ENCODE measurements at places on chromosomes 16 and 17.

GRCh38 chr16:75236232-75236631 lies 15.2 kb downstream of the BCAR1 start:
- H3K36me3 ChIP-seq, result no peaks in the 10 kb centered on the region
- DNase-seq, result no peak
- no peak overlapping the region for H3K27ac ChIP-seq
- H3K27me3 ChIP-seq, result peaks cover 23% of the 10 kb centered on the region
- H3K4me1 ChIP-seq, result no peaks in the 10 kb centered on the region
- no peak overlapping the region for H3K4me3 ChIP-seq

- DNase-seq, result no peak
- no peak overlapping the region for H3K27ac ChIP-seq
Observed at GRCh38 chr16:72909196-72909595, 138.7 kb downstream of the ZFHX3 start.

DNA sequence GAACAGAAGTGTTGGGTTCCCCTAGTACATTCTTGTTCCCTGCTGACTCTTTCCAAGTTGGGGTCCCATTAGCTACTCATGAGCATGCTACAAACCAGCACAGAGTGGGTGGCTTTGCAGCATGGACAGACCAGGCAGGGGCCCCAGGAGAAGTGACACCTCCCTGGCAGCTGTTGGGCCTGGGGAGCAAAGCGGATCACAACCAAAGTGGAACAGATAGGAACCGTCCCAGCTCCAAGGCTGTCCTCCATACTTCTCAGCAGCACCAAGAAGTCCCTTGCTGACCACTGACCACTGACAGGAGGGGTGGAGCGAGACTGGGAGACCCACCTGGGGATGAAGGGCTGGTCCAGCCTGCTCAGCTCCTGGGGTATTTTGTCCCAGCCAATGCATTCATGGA lies 12.4 kb upstream of the GFAP start:
- H3K4me1 ChIP-seq, result no peaks in the 10 kb centered on the region
- no peak for DNase-seq
- H3K27me3 ChIP-seq, result peaks cover 5% of the 10 kb centered on the region
- H3K27ac ChIP-seq, result no peak overlapping the region

DNA sequence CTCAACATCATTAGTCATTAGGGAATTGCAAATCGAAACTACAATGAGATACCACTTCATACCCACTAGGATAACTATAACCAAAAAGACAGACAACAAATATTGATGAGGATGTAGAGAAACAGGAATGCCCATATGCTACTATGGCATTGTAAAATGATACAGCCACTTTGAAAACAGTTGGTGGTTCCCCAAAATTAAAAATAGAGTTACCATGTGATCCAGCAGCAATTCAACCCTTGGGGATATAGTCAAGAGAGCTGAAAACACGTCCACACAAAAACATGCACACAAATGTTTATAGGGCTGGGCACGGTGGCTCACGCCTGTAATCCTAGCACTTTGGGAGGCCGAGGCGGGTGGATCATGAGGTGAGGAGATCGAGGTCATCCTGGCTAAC lies 10.0 kb upstream of the PECAM1 start:
- DNase-seq, result no peak
- peak overlapping the region; percentile 42 for H3K27ac ChIP-seq
- no peak overlapping the region for H3K4me3 ChIP-seq
- peaks cover 50% of the 10 kb centered on the region for H3K4me1 ChIP-seq

- H3K36me3 ChIP-seq, result no peaks in the 10 kb centered on the region
- no peaks in the 10 kb centered on the region for H3K4me1 ChIP-seq
- H3K27me3 ChIP-seq, result no peaks in the 10 kb centered on the region
- no peak overlapping the region for H3K4me3 ChIP-seq
- no peak overlapping the region for H3K27ac ChIP-seq
Observed at GRCh38 chr17:9587969-9588656, 11.7 kb downstream of the CFAP52 start.

DNA sequence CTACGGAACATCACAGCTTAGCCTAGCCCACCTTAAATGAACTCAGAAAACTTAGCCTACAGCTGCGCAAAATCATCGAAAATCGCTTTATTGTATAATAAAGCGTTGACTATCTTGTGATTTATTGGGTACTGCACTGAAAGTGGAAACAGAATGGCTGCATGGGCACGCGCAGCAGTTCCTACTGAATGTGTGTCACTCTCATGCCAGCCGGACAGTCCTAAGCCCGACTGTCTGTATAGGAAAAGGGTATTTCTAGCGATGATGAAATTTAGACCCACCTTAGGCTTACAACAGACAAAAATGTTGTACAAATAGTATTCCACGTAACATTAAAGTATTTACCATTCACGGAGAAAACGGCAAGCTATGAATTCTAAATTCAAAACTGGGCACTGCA lies 9.3 kb downstream of the FBXO31 start:
- DNase-seq, result no peak
- peaks cover 18% of the 10 kb centered on the region for H3K36me3 ChIP-seq
- peaks cover 18% of the 10 kb centered on the region for H3K4me1 ChIP-seq
- H3K27ac ChIP-seq, result no peak overlapping the region

DNA sequence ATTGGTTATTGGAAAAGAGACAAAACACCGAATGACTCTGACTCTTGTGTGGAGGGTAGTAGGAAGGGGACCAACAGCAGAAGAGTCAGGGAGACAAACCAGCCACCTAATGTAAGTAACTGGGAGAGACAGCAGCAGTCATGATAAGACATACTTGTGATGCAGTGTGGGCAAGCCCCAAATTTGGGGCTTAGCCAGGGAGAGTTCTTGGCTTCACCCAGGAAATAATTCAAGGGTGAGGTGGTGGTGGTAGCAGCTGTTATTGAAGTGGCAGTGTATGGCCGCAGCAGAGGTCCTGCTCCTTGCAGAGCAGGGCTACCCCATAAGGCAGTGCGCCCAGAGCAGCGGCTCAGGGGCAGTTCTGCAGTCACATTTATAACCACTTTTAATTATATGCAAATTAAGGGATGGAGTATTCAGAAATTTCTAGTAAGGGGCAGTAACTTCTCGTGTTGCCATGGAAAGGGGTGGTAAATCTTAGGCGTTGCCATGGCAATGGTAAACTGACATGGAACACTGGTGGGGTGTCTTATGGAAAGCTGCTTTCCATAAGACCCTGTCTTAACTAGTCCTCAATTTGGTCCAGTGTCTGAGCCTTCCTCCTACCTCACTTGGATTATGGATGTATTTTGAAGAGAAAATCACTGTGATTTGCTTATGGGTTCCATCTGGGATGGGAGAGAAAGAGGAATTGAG lies 317.1 kb downstream of the PHKB start:
- H3K4me1 ChIP-seq, result peaks cover 10% of the 10 kb centered on the region
- H3K4me3 ChIP-seq, result no peak overlapping the region
- no peaks in the 10 kb centered on the region for H3K36me3 ChIP-seq
- peak overlapping the region; percentile 38 for H3K27ac ChIP-seq
- no peak for DNase-seq

GRCh38 chr17:65085397-65085796 lies 28.9 kb upstream of the GNA13 start:
- no peaks in the 10 kb centered on the region for H3K4me1 ChIP-seq
- H3K27me3 ChIP-seq, result peaks cover 27% of the 10 kb centered on the region

DNA sequence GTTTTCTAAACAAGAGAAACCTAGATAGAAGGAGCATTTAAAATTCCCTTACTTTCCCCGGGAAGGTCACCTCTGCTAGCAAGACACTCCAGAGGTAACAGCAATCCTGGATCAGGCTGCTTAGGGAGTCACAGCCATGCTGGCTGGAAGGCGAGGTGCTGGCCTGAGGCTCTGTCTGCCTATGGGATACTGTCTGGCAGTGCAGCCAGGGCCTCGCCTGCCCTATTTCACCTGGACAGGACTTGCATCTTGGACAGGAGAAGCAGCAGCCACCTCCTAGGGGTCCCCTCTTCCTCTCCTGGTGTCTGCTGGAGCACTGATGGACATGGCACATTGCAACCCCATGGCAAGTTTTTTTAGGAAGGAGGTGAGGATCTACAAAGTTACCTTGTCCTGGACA lies 15.1 kb downstream of the FA2H start:
- H3K36me3 ChIP-seq, result no peaks in the 10 kb centered on the region
- H3K4me1 ChIP-seq, result no peaks in the 10 kb centered on the region
- DNase-seq, result no peak
- no peak overlapping the region for H3K4me3 ChIP-seq
- H3K27ac ChIP-seq, result no peak overlapping the region

DNA sequence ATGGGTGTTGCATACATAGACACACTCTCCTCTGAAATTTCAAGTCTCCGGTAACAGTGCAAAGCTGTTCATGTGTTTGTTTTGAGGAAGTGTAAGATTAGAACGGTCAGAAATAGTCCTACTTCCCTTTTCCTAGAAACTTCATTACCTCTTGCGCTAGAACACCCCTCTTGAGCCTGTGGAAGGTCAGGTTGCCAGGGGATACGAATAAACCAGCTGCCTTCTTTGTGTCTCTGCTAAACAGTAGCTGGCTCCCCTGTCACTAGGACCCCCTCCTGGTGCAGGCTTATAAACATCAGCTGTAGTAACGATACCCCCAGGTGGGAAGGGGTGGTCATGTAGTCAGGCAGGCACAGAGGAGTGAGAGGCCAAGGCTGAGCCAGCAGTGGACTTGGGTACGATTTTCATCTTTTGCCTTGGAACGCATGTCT lies 113.4 kb upstream of the RCVRN start:
- H3K27me3 ChIP-seq, result no peaks in the 10 kb centered on the region
- no peaks in the 10 kb centered on the region for H3K4me1 ChIP-seq
- H3K36me3 ChIP-seq, result no peaks in the 10 kb centered on the region
- DNase-seq, result no peak
- no peak overlapping the region for H3K27ac ChIP-seq

GRCh38 chr17:50634915-50635731 lies 442 bp downstream of the ABCC3 start:
- peak; percentile 18 for DNase-seq
- H3K27ac ChIP-seq, result no peak overlapping the region
- H3K27me3 ChIP-seq, result peaks cover 99% of the 10 kb centered on the region
- no peaks in the 10 kb centered on the region for H3K4me1 ChIP-seq
- H3K4me3 ChIP-seq, result no peak overlapping the region

- H3K27ac ChIP-seq, result peak overlapping the region; percentile 94
- peaks cover 88% of the 10 kb centered on the region for H3K4me1 ChIP-seq
Observed at GRCh38 chr17:39921323-39921722, 2.9 kb upstream of the GSDMB start.

- no peaks in the 10 kb centered on the region for H3K4me1 ChIP-seq
- H3K27ac ChIP-seq, result no peak overlapping the region
- H3K27me3 ChIP-seq, result no peaks in the 10 kb centered on the region
- H3K36me3 ChIP-seq, result peaks cover 62% of the 10 kb centered on the region
Observed at GRCh38 chr17:10681866-10682446, 15.4 kb downstream of the SCO1 start.

- no peaks in the 10 kb centered on the region for H3K36me3 ChIP-seq
- no peak for DNase-seq
- no peak overlapping the region for H3K4me3 ChIP-seq
- peaks cover 22% of the 10 kb centered on the region for H3K27me3 ChIP-seq
Observed at GRCh38 chr17:6358131-6358530, 76.8 kb downstream of the AIPL1 start.

- no peaks in the 10 kb centered on the region for H3K27me3 ChIP-seq
- DNase-seq, result no peak
- H3K4me1 ChIP-seq, result peaks cover 3% of the 10 kb centered on the region
- peaks cover 6% of the 10 kb centered on the region for H3K36me3 ChIP-seq
- no peak overlapping the region for H3K4me3 ChIP-seq
Observed at GRCh38 chr16:85918436-85918835, 19.5 kb downstream of the IRF8 start.

GRCh38 chr17:67335245-67335835 lies 31.0 kb downstream of the PSMD12 start:
- H3K27me3 ChIP-seq, result no peaks in the 10 kb centered on the region
- no peak for DNase-seq
- peaks cover 14% of the 10 kb centered on the region for H3K36me3 ChIP-seq
- no peak overlapping the region for H3K27ac ChIP-seq
- no peak overlapping the region for H3K4me3 ChIP-seq

- H3K27ac ChIP-seq, result peak overlapping the region; percentile 28
- no peaks in the 10 kb centered on the region for H3K36me3 ChIP-seq
- H3K4me3 ChIP-seq, result peak overlapping the region; percentile 28
- H3K4me1 ChIP-seq, result peaks cover 23% of the 10 kb centered on the region
Observed at GRCh38 chr17:17784657-17785267, 52.0 kb downstream of the SREBF1 start.

DNA sequence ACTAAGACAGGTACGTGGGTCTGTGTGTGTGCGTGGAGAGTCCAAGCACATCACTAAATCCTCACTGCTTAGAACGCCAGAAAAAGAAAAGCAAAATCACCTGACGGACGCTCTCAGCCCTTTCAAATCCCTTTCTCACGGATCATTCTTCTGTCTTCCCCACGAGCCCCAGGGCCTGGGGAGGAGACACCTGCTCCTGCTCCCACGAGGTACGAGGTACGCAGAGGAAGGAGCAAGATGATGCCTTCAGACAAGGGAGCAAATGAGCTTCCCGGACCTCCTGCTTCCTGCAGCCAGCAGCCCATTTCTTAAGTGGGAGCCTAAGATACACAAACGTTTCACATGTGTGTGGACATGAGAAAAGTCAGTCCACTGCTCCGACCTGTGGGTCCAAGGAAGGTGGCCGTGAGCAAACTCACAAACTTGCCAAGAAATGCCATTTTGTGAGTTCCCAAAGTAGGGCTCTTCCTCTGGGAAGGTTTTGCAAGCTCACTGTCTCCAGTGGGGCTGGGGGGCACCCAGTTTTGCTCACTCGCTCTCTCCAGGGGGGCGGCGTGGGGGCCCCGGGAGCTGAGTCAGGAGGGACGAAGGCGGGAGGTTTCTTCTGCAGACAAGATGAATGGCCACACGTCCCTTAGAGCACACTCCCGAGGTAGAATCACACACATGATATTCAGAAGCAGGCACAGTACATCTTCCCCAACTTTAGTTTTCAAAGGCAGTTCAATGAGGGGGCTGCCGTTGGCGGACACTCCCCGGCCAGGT lies 68.1 kb downstream of the MRM3 start:
- H3K36me3 ChIP-seq, result no peaks in the 10 kb centered on the region
- no peak overlapping the region for H3K4me3 ChIP-seq
- no peak for DNase-seq
- peaks cover 61% of the 10 kb centered on the region for H3K27me3 ChIP-seq
- H3K27ac ChIP-seq, result no peak overlapping the region
- peaks cover 7% of the 10 kb centered on the region for H3K4me1 ChIP-seq

DNA sequence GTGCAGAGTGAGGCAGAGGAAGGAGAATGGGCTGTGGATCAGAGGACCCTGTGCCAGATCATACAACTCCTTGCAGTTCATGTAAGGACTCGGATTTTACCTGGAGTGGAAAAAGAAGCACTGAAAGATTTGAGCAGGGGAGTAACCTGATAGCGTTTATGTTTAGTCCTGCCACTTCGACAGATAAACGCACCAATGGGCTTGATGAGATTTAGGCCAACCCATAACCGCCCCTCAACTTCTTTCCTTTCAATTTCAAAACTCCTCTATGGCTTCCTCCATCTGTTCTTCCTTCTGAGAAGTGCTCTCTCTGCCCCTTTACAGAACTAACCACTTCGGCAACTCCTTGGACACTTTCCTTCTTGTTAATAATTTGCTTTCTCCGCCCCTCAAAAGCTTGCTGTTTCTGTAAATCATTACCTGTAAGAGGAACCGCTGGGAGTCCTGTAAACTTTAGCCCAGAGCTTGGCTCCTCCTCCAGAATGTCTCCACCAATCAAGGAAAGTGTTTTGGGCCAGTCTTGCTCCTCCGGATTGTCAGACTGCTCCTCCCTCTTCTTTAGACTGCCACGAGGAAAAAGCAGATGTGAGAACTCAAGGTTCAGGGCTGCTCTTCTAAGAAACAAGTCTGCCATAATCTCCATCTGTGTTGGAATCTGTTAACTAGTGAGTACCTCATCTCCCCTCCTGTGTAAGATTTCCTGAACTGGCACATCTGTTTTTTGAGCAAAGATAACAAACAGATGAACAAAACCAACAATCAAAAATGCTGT lies at the start of gene ACSM3:
Gene ACSM3 (plus strand): TSS at position 554 of the 772 bp plus-strand sequence. CDS start 6,021 bp downstream, outside the sequence.
- H3K27ac ChIP-seq, result peak within 1 kb of the TSS; percentile 92
- peak; percentile 79 for DNase-seq
- H3K4me3 ChIP-seq, result peak within 1 kb of the TSS; percentile 84
- H3K36me3 ChIP-seq, result peaks cover 21% of the 10 kb centered on the region
